ENCODE measurements at places on chromosomes 3 and 15. TPM values are rescaled to one million over a fixed set of nuclear protein-coding genes. Genes with fewer than 3 reads are reported as not detected.

GRCh38 chr15:39358441-39359041, 222.3 kb upstream of the THBS1 start:
- peak overlapping the region; percentile 77 for H3K27ac ChIP-seq
- no peaks in the 10 kb centered on the region for H3K27me3 ChIP-seq
- peak; percentile 56 for DNase-seq
- peaks cover 30% of the 10 kb centered on the region for H3K4me1 ChIP-seq
- H3K4me3 ChIP-seq, result no peak overlapping the region
- H3K36me3 ChIP-seq, result no peaks in the 10 kb centered on the region

Gene TMEM207
- total RNA-seq, result not detected

GRCh38 chr15:75313116-75313845, 22.6 kb upstream of the COMMD4 start:
- peaks cover 4% of the 10 kb centered on the region for H3K27me3 ChIP-seq
- DNase-seq, result no peak
- no peak overlapping the region for H3K4me3 ChIP-seq

DNA sequence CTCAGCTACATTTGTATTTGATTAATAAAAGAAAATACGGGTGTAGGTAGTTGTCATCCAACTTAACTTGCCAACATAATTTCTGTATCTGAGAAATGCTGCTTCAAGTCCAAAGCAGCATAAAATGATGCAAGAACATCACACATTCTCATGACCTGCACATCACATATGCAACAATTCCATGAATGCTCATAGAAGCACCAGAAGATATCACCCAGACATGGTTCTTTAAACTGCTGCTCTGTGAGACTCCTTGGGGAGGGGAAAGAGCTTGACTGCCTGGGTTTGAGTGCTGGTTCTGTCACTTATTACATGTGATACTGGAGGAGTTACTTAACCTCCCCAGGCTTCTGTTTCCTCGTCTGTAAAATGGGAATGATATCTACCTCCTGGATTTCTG, 39.4 kb downstream of the CHST14 start:
- DNase-seq, result no peak
- no peak overlapping the region for H3K4me3 ChIP-seq
- peaks cover 24% of the 10 kb centered on the region for H3K4me1 ChIP-seq
- no peaks in the 10 kb centered on the region for H3K36me3 ChIP-seq
- H3K27ac ChIP-seq, result no peak overlapping the region
